GM10248 (cell line): ENCODE measurements at places on chromosomes 5 and 9.

DNA sequence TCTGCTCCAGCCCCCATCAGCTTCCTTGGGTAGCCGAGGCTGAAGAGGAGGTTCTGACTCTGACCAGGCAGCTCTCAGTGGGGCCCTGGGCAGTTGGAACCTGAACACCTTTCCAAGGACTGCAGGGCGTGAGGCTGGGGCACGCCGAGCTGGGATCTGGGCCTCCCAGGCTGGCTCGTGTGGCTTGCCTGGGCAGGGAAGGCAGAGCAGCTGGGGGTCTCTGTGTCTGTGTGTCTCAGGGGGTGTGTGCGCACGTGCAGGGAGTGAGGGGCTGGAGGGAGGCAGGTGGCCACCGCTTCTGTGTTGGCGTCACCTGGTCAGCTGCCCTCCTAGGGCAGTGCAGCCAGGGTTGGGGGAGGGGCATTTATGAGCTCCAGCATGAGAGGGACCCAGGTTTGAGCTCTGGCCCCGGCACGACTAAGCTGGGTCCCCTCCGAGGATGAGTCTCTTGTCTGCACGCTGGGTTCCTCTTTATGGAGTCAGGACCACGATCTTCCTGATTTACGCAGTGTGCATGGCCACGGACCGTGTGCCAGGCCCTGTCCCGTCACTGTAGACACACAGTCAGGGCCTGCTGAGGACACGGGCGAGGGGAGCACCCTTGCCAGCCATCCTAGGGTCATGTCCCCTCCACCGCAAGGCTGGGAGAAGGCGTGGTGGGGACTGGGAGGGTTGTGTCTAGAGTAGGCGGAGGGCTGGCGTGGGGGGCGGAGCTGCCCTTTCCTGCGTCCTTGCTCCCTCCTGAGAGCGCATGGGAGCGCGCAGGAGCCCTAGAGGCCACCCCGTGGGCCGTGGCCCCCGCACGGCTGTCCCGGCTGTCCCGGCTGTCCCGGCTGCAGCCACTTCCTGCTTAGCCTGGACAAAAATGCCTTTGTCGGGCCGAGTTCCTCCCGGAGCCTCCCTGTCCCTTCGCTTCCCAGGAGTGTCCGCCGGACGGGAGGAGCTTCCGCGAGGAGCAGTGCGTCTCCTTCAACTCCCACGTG is 4.6 kb downstream of the ADAMTSL2 start:
- no peak for DNase-seq

- DNase-seq = no peak
Observed at GRCh38 chr9:128108269-128109049, 19.1 kb downstream of the PTGES2 start.

- DNase-seq = no peak
Observed at GRCh38 chr9:129124506-129125069, 13.4 kb downstream of the PTPA start.

- DNase-seq = peak; percentile 86
Observed at GRCh38 chr9:134391319-134392231, 65.3 kb downstream of the RXRA start.

DNA sequence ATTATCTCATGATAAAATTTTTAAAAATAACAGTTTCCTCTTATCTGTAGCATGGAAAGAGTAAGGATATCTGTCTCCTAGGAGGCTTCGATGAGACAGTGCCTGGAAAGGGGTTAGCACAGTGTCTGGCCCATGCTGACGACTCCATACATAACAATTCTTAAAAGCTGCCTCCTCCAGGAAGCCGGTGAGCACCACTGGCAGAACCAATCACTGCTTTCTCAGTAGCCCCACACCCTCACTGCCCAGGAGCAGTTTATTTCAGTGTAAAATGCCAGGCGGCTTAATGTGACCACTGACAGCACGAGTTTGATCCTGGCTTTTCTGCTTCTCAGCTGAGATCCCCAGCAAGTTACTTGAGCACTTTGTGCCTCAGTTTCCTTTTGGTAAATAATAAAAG is 1.2 kb upstream of the NIPAL4 start:
- DNase-seq = no peak

- peak; percentile 32 for DNase-seq
Observed at GRCh38 chr5:140181002-140181483, 6.1 kb downstream of the CYSTM1 start.

DNA sequence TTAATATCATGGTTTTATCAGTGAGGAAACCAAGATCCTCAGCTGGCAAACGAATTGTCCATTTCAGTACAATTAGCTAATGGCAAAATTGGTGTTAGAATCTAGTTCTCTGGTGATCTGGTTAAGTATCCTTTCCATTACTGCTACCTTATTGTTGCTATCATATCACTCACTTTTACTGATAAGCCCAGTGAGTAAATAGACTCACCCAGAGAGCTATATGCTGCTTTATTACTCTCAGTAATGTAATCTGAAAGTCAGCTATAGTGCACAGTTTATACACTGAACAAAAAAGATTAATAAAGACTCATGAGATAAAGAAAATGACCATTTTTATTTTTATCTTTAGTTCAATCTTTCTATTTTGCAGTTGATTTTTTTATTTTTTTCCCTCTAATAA is 95.0 kb downstream of the DMAC1 start:
- no peak for DNase-seq

GRCh38 chr5:74063821-74064220 is 437.8 kb downstream of the ARHGEF28 start:
- no peak for DNase-seq

DNA sequence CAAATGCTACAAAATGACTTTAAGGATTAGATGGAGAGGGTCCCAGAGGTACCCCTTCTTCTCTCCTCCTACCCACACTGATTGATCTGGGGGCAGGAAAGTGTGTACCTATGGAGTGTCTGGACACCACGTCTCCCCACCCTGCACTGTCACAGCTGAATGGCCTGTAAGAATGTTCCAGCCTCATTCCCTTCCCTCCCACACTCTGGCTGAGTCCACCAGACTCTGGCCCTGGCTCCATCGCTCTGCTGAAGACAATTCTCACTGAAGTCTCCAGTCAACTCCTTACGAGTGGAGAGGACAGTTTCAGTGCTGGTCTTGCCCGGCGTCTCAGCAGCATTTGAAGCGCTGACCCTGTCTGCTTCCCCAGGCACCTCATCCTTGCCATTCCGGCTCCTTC is 105.8 kb downstream of the TTLL11 start:
- DNase-seq = no peak

DNA sequence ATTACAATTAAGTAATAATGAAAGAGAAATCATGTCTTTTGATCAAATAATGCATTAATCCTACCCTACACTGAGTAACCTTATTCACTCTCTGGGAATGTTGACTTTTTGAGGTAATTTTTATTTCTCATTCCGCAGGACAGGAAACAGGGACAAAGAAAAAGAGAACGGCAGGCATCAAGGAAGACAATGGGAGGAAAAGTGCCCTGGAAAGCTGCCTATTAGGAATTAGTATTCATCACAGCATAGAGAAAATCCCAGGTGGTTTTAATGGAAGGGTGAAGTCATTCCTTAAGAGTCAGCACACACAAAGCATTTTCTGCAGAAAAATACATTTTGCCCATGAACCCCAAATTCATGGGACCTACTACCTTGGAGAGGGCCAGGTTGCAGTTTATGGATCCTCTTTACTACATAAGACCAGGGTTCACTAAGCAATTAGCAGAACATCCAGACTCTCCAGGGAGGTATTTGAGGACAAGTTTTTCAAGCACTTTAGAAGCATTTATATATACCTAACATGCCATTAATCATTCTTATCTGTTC is 9.4 kb downstream of the FSTL4 start:
- no peak for DNase-seq

- DNase-seq = no peak
Observed at GRCh38 chr5:11588803-11589202, 315.4 kb downstream of the CTNND2 start.

- DNase-seq = no peak
Observed at GRCh38 chr5:65938256-65938655, 11.9 kb downstream of the ERBIN start.

GRCh38 chr5:159605585-159605984 is 275.3 kb upstream of the IL12B start:
- no peak for DNase-seq

DNA sequence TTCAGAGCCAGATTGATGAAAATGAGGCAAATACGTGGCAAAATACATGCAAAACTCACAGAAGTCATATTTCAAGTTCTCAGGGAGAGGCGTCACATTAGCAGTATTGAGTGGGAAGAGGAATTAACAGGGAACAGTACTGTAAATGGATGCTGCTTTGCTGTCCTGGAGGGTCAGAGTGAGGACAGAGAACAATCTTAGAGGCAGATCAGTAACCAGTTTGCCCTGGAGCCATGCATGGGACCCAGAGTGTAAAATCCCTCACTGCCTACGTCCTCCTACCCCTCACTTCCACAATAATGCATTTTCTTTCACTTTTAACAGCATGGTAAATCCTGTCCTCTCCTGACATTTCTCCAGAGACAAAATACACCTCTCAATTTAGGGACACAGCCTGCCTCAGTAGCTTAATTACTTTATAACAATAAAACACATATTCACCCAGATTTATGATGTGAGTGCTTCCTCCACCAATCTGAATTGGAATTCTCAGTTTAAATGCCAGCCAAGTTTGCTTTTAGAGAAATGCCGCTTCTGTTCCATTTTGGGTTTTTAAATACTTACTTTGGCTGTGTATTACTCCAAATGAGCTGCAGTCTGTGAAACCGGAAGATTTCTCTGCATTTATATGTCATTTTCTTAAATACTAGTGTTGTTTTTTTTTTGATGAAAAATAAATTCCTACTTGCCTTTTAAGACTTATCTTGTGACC is 70.0 kb downstream of the LMNB1 start:
- DNase-seq = no peak

GRCh38 chr9:110141227-110141793 is 66.6 kb downstream of the C9orf152 start:
- DNase-seq = no peak

- no peak for DNase-seq
Observed at GRCh38 chr9:125843646-125844045, 96.5 kb downstream of the PBX3 start.

GRCh38 chr5:109612278-109612905 is 77.3 kb upstream of the MAN2A1 start:
- DNase-seq = no peak

- peak; percentile 42 for DNase-seq
Observed at GRCh38 chr5:160458806-160459800, 37.4 kb downstream of the PTTG1 start.

GRCh38 chr5:43616535-43616934 is 13.6 kb downstream of the NNT start:
- DNase-seq = no peak

GRCh38 chr5:39224196-39224761 is 4.9 kb upstream of the FYB1 start:
- no peak for DNase-seq

DNA sequence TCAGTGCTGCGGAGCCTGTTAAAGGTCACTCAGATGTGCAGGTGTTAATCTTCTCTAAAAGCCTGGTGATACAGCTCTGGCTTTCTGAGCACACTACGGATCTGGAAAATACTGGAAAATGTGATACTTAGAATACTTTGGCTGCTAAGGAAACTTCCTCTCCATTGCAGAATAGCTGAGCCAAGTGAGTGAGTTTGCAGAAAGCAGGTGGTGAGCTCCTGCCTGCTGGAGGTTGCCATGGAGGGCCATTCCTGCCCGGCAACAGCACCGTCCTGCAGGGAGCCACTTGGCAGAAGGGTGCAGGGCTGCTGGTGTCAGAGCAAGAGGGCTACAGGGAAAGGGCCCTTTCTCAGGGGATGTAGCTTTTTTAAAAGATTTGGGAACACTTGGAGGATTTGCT is 40.7 kb downstream of the SECISBP2 start:
- DNase-seq = no peak

DNA sequence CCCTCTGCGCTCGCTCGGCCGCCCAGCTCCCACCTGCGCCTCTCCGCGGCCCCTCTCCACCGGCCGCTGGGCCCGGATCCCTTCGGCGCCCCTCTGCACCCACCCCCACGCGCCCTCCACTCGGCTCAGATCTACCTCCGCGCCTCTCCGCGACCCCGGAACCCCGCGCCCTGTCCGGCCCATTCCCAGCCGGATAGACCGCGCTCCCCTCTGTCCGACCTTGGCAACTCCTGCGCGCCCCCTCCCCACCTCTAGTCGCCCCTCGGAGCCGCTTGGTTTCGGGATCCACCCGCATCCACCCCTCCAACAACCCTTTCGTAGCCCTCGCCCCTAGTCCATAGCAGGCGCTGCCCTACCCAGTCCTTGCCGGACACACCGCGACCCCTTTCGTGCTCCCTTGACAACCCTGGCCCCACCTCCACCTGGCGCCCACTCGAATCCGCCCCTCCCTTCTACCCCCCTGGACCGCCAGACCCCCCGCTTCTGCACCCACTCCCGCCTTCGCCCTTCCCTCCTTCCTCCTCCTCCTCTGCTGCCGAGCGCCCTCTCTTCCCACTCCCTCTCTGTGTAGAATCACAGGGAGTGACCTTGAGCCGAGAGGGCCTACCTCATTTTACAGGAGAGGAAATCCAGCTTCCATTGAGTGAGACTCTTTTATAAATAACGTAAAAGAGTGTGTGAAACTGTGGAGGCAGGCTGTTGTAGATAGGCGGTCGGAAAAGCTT is 525 bp upstream of the AK3 start:
- peak; percentile 26 for DNase-seq

DNA sequence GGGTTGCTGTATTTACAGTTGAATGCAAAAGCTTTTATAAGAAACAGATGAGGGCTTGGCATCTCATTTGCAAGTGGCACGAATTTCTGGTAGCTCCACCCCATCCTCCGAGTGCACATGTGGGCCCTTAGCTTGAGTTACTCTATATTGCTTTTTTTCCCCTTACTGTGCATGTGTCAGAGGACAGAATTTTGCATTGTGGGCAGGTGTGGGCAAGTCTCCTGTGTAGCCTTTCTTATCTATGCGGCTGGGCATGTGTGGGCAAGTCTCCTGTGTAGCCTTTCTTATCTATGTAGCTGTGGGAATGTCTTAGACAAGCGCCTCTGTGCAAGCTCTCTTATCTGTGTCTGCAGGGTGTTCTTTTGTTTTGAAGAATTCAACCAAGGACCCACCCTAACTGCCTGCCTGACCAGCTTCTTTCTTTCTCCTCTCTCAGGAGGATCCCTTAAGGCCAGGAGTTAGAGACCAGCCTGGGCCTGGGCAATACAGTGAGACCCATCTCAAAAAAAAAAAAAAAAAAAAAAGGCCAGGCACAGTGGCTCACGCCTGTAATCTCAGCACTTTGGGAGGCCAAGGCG is 34.1 kb upstream of the SIL1 start:
- no peak for DNase-seq

DNA sequence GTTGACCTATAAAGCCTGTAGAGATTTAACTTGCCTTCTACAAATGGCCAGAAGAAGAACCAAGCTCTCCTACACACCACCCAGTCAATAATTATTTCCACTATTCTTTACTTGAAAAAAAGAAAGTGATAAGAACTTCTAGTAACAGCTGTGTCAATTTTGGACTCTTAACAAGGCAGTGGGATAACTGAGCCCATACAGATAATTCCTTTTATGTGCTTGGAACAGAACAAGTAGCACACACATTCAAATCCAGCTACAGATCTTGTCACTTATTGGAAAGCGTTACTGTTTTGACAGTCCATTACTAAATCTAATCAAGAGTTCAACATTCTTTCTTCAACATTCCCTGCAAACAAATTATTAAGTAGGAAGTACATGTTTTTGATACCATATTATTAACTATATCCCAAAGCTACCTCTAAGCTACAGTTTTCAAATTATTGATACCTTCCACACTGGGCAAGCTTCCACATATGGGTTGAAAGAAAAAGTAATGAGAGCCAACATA is 6.3 kb downstream of the PTGER4 start:
- DNase-seq = no peak
